Caco-2 (cell line): ENCODE measurements at places on chromosomes 6 and 20. TPM values are rescaled to one million over a fixed set of nuclear protein-coding genes. Genes with fewer than 3 reads are reported as not detected.
A peak's percentile ranks its signal among the peaks of the same experiment; 100 is the strongest.

Gene TMEM217
- total RNA-seq = 1.6 and 2.6 TPM in 2 replicates

Gene CDSN
- total RNA-seq = not detected in 2 replicates

Gene FNDC1
- total RNA-seq = not detected in 2 replicates

Gene ABHD16B
- total RNA-seq = 0.27 TPM in 1 of 2 replicates, not detected in the other

Gene CBLN4
- not detected in 2 replicates for total RNA-seq

DNA sequence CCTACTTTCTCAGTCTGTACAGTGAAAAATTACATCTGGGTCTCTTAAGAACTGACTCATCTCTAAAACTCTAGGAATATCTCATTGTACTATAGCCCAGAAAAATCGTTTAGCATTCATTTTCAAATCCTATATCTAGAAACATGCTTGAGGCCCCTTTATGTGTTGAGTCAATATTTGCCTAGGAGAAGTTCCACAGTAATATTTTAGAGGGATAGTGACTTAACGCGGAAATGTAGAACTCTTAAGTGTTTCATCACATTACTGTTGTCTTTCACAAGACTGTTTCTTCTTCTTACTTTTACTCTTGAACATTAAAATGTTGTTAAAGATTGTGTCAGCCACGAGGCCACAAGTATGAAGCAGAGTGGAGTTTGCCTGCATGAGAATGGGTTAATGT lies 23.0 kb upstream of the MYLIP start:
- no peak overlapping the region for H3K4me3 ChIP-seq
- no peaks in the 10 kb centered on the region for H3K36me3 ChIP-seq
- H3K4me1 ChIP-seq = peaks cover 70% of the 10 kb centered on the region
- no peak for DNase-seq

- no peaks in the 10 kb centered on the region for H3K27me3 ChIP-seq
- peak; percentile 10 for DNase-seq
- H3K4me3 ChIP-seq = no peak overlapping the region
- H3K36me3 ChIP-seq = no peaks in the 10 kb centered on the region
Measured at GRCh38 chr20:64114356-64114971, 7.1 kb upstream of the NPBWR2 start.

DNA sequence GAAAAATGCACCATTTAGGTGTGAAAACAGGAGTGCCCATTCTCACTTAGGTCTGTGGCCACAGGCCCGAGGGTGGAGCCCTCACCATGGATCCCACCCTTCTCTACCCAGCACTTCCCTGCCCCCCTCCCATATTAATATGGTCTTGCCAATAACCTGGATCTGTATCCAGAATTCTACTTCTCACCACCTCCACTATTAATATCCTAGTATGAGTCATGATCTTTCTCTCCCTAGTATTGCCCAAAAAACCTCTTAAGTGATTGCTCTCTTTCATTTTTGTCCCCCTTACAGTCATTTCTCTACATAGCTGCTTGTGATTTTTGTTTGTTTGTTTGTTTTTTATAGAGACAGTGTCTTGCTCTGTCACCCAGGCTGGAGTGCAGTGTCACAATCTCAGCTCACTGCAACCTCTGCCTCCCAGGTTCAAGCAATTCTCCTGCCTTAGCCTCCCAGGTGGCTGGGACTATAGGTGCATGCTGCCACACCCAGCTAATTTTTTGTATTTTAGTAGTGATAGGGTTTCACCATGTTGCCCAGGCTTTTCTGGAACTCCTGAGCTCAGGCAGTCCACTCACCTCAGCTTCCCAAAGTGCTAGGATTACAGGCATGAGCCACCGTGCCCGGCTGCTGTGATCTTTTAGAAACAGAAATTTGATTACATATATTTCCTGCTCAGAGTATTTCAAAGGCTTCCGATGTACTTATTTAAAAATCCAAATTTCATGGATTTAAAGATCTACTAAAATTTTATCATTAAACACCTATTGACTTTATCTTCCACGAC lies 24.5 kb upstream of the TRDN start:
- no peaks in the 10 kb centered on the region for H3K36me3 ChIP-seq
- no peak for DNase-seq
- H3K4me1 ChIP-seq = no peaks in the 10 kb centered on the region
- H3K27ac ChIP-seq = no peak overlapping the region
- H3K27me3 ChIP-seq = no peaks in the 10 kb centered on the region

GRCh38 chr6:39388606-39389483 lies 66.3 kb upstream of the KCNK16 start:
- DNase-seq = no peak
- no peaks in the 10 kb centered on the region for H3K4me1 ChIP-seq
- H3K27me3 ChIP-seq = no peaks in the 10 kb centered on the region
- no peaks in the 10 kb centered on the region for H3K36me3 ChIP-seq

GRCh38 chr6:228881-229651 lies 63.2 kb upstream of the DUSP22 start:
- no peak overlapping the region for H3K27ac ChIP-seq
- DNase-seq = no peak
- H3K4me3 ChIP-seq = no peak overlapping the region

GRCh38 chr20:50456452-50457324 lies 53.5 kb upstream of the PTPN1 start:
- DNase-seq = peak; percentile 50
- peak overlapping the region; percentile 65 for H3K27ac ChIP-seq
- peaks cover 55% of the 10 kb centered on the region for H3K4me1 ChIP-seq

DNA sequence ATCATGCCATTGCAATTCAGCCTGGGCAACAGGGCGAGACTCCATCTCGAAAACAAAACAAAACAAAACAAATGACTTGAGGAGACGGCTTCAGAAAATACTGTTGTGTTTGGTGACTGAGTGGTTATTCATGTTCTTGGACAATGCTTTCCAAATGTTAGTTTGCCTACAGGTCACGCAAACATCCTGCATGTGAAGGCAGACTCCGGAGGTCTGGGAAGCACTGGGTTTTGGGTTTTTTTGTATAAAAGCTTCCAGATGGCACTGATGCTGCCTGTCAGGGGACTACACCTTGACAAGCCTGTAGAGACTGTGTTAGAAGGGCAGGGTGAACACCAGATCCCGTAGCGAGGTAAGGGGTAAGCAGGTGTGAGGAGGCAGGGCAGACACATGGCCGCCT lies 81.7 kb downstream of the THBS2 start:
- H3K27ac ChIP-seq = no peak overlapping the region
- no peak for DNase-seq
- H3K27me3 ChIP-seq = no peaks in the 10 kb centered on the region
- H3K4me3 ChIP-seq = no peak overlapping the region
- H3K4me1 ChIP-seq = no peaks in the 10 kb centered on the region

DNA sequence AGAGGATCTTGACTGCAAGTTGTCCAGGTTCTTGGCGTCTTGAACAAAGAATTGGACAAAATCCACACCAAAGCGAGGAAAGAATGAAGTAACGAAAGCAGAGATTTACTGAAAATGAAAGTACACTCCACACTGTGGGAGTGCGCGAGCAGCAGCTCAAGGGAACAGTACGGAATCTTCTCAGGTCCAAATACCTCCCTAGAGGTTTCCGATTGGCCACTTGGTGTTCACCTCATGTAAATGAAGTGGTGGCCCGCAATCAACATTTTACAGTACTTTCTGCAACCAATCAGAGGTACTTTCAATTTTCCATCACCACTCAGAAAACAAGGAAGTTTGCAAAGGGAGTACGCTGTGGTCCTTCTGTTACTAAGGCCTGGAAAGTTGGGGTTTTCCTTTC lies 122.4 kb downstream of the PTPRK start:
- no peaks in the 10 kb centered on the region for H3K27me3 ChIP-seq
- H3K4me1 ChIP-seq = no peaks in the 10 kb centered on the region
- H3K4me3 ChIP-seq = no peak overlapping the region
- DNase-seq = no peak
- H3K27ac ChIP-seq = no peak overlapping the region
- no peaks in the 10 kb centered on the region for H3K36me3 ChIP-seq

GRCh38 chr6:16671302-16672289 lies 89.7 kb downstream of the ATXN1 start:
- no peaks in the 10 kb centered on the region for H3K27me3 ChIP-seq
- no peak overlapping the region for H3K27ac ChIP-seq
- no peak for DNase-seq
- H3K36me3 ChIP-seq = no peaks in the 10 kb centered on the region
- no peaks in the 10 kb centered on the region for H3K4me1 ChIP-seq
